ENCODE measurements at places on chromosomes 13 and 19.

DNA sequence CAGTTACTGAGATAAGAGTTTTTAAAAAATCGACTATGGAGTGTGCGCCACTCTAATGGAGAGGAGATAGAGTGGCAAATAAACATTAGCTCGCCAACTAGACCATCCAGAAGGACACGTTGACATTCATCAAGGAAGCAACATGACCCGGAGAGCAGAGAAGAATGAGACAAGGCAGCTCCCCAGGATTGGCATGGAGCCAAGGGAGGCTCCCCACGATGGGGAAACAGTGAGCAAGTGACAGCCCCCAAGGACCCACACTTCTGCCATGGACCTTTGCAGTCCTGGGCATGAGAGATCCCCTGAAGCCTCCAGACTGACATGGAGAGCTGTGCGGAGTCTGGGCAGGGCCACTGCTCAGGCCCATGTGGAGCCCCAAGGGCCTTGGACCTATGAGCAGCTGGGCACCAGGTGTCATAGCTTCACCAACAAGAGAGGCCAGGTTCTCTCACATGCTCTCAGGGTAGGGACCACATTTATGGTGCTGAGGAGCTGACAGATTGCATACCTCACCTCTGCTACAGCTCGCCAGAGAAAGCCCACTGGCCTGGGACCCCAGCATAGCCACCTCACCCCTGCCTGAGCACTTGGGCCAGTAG is 6.7 kb downstream of the SIGLEC6 start:
- DNase-seq = no peak

DNA sequence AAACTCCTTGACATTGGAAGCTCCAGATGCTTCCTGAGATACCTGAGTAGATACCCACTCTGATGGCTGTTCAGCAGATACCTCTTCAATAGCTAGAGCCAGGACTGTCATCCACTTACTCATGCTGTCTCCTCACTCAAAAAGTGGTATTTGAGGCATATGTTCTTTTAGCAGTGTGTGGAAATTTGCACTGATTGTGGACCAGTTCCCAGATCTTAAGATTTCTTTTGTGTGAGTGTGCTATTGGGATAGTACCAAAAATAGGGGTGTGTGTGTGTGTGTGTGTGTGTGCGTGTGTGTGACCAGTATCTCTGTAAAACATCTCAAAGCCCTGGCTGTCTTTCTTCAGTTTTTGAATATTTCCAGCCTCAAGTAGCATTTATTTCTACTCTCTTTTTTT is 108.3 kb downstream of the SLITRK5 start:
- DNase-seq = no peak

DNA sequence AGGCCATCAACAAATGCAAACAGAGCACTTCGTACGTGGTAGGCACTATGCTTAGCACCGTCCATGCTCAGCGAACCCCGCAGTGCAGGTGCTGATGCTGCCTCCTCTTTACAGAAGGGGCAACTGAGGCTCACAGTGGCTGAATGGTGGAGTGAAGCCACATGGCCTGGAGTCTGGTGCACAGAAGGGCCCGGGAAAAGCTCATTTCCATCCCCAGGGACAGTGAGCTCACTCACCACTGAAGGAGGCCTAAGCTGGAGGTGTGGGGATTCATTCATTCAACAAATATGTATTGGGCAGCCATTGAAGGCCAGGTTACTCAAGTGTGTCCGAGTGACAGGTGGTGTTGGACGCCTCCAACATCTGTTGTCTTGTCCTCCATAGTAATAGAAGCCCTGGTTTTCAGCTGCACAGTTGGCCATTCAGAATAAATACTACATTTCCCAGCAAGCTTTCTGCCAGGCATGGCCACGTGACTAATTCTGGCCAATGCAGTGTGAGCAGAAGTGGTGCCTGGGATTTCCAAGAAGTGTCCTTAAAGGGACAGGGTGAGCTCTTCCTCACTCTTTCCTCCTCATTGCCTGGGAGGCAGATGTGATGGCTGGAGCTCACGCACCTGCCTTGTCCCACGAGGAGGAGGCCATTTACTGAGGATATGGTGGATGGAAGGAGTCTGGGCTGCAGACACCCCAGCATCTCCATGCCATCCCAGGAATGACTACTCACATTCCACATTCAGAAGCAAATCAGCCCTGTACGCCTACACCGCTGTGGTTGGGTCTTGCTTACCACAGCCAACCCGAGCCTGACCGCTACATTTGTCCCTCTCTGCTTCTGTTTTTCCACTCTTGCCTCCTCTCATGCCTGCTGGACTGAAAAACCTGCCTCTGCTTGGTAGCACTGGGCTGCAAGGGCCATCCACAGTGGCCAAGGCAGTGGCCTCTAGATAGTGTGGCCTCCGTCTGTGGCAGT is 2.3 kb upstream of the ZNRF4 start:
- DNase-seq = no peak

GRCh38 chr13:102100234-102100633 is 301.6 kb downstream of the FGF14 start:
- no peak for DNase-seq

DNA sequence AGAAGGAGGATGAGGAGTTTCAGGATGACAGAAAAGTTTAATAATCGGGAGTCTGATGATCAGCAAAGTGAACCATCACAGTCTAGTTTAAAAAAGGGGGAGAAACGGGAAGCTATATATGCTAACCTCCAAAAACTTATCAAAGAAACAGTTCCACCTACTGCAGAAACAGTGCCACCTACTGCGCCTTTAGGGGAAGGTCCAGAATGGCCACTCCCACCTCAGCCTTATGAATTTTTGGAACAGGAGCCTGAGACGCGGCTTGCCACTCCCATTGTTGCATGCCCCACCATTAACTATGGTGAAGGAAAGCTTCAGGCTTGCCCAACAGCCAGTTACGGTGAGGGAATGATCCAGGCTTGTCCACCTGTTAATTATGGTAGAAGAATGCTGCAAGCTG is 929.0 kb downstream of the SLITRK6 start:
- no peak for DNase-seq

All from activated CD4-positive, CD25-positive, alpha-beta regulatory T cell treated with anti-CD3 and anti-CD28 coated beads, Interleukin-2, amount 50 U/mL, for 16 hours (primary cell).